ENCODE measurements at places on chromosomes 7 and 10.

DNA sequence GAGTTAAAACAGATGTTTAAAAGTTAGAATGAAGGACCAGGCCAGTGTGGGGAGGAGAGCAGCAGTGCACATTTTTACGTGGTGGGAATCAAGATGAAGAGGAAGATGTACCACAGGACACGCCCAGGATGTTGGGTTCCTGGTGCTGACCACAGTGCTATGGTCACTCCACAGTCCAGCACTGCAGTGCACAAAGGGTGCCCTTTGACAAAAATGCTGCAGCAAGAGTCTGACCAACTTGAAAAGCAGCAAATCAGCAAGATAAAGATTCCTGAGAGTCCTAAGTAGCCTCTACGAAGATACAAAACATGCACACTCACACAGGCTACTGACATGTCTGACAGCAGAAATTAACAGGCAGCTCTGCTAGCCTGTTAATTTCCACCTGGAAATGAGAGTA, 107.1 kb downstream of the PIP4K2A start:
- DNase-seq = no peak

DNA sequence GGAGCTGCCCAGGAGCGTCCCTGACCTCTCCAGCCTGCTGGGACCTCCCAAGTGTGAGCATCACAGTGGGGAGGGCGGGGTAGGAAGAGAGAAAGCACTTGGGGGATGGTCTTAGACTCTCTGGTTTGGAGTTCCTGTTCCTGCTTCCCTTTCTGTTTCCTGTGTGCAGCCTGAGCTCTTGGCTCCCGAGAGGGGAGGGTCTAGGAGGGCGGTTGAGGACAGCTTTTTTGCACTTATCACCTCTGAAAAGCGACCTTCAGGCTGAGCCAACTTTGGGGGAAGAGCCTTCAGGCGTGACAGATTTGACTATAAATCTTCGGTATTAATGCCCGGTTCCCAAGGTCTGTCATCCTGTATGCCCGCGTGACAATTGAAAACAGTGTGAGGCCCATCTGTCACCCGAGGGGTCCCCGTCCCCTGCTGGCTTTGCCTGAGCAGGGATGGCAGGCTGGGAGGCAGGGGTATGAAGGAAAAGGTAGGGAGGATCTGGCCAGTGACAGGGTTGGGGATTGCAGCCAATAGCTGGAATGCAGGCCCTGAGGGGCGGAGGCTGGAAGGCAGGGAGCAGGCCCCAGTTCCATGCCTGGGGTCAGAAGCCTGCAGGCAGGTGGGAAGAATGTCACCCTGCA, 78.6 kb downstream of the CDH23 start:
- DNase-seq = no peak

DNA sequence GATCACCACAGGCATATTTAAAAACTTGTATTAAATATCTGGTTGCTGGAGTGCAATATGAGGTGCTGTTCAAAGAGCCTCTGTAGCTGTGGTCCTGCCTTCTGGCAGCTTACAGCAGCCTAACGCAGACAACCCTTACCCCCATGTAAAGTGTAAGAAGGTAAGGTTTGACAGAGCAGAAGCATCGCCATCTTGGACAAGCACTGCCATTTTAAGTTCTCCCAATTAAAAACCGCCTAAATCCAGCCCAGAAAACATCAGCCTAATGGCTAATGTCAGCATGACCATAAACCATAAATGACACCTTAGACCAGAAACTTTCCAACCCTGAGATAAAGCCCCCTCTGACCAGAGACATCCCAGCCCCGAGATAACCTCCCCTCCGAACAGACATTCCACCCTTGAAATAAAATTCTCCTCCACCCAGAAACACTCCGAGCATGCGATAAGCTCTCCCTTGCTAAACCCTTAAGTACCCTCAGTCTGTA, 5.3 kb upstream of the OIT3 start:
- no peak for DNase-seq

DNA sequence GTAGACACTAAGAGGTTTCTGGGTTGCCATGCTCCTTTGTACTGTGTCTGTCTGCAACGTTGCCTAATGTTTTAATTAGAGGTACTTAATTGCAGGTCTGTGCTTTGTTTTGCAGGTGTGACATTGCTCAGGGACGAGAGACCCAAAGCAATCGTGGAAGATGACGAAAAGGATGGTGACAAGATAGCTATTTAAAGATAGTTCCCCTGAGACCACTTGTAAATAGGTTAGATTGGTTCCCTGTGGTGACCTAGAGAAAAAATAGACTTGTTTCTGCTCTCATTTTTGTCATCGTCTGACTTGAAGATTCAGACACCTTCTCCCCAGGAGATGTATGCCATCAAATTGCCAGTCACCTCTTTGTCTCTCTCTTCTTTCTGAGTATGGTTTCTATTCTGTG, 20.1 kb downstream of the PPP1R17 start:
- DNase-seq = no peak

- DNase-seq = no peak
Measured at GRCh38 chr10:15222511-15222910, 54.0 kb upstream of the NMT2 start.

DNA sequence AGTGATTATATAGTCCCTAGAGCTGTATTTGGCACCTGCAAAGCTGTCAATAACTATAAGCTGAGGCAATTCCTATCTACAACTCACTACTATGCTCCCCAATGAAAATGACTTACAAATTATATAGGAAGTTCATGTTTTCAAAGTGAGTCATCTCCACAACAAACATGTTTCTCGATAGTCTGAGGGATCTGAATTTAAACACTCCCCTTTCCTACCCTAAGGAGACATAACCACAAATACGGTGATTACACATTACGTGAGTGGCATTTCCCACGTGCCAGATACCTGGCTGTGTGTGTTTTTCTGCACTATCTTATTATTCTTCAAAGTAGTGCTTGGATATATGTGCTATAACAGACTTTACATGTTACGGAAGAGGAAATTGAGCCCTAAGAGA, 122.5 kb upstream of the C1QL3 start:
- DNase-seq = peak; percentile 44

DNA sequence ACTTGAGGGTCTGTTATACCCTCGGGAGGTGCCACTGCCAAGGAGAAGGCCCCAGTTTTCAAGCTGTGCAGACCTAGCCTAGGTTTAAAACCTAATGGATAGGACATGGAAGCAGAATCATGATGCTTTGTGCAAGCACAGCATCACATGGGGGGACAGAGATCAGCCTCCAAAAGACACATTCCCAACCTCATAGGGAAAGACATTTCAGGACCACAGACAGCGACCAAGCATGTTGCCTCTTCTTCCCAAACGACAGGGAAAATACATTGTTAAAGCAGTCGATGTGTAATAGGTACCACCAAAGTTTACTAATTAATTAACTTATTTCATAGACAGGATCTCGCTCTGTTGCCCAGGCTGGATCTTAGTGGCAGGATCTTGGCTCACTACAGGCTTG, 573.9 kb downstream of the TCERG1L start:
- no peak for DNase-seq
